ENCODE measurements at places on chromosomes 7 and 10.

GRCh38 chr10:123102673-123103072, 33.1 kb upstream of the HMX3 start:
- DNase-seq, result no peak

- DNase-seq, result no peak
Observed at GRCh38 chr10:95293631-95294030, 2.8 kb upstream of the PDLIM1 start.

DNA sequence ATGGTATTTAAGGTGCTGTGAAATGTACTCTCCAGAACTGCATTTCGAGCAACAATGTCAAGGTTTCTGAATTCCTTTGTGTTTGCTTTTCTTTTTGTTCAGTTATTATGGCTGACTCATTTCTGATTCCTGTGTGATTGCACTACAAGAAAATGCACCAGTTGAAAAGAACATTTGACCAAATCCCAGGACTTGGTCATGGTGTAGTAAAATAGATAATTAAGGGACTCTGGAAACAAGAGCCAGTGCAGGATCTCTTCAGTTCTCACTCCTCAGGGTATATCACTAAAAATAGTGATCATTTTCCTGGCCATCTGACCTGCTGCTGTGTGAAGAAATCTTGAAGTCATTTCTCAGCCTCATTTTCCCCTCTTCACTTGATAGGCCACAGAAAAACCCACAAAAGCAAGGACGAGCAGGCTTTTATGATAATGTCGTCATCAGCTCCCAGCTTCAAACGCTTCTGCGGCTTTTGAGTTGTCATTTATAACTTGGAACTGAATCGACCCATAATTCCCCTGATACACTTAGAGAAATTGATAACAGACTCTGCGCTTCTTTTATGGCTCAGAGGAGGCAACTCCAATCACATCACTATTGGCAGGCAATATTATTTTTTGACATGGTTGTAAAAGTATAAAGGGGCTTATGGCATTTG, 274.7 kb downstream of the HDAC9 start:
- no peak for DNase-seq

DNA sequence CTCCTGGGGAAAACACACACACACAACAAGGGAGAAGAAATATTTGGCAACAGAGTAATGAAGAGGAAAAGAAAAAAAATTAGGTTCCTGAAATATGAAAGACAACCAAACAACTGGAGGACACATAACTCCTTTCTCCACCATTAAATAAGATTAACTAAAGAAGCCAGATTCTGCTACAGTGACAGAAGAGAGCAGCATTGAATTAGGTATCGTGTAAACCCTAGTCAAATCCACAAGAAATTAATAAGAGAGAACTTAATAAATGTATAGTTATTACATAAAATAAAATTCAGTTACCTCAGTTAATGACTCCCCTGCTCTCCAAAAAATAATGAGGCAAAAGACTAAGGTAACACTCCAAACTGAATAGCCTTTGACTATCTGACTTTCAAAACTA, 306.7 kb downstream of the CRPPA start:
- no peak for DNase-seq

- no peak for DNase-seq
Observed at GRCh38 chr10:24762966-24763623, 39.4 kb upstream of the ARHGAP21 start.

DNA sequence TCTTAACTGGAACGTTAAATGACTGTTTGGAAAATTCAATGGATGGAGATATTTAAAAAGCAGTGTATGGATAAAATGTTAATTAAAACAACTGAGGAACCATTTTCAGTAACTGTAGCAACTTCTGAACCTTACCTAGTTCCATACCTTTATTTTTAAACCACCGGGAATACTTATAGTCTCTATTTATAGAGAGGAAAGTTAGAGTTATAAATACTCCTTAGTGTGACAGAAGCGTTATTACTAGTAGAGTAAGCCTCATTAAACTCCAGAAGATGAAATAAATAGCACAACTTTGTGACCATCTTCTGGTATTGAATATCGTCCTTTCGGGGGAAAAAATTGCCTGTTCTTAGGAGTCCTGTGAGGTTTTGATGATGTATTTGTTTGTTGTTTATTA, 114.9 kb downstream of the LCOR start:
- DNase-seq, result no peak

DNA sequence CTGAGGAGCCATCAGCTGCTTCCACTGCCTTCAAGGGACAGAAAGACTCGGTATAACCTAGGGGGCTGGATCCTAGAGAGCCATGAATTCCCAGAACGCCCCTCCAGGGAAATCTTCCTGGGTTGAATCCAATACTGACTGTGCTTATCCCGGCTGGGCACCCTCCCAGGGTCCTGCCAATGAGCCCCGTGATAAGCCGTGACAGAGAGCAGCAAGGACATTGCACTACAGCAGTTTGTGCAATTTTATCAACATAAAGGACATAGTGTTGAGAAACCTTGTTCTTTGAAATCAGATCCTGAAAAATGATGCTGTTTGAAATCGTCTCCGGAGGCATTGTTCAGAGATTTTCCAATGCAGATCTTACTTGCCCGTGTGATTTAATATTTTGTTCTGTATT, 18.8 kb downstream of the AKR1B1 start:
- DNase-seq, result no peak

DNA sequence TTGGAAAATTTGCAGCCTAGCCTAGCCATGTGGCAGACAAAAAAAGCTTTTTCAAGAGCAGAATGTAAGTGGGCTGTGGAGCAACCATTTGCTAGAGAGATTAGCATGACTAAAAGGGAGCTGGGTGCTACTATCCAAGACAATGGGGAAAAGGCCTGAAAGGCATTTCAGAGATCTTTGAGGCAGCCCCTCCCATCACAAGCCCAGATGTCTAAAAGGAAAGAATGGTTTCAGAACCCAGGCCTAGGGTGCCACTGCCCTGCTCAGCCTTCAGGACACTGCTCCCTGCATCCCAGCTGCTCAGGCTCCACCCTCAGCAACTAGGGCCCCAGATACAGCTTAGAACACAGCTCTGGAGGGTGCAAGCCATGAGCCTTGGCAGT, 24.7 kb downstream of the PNLIPRP3 start:
- DNase-seq, result no peak

DNA sequence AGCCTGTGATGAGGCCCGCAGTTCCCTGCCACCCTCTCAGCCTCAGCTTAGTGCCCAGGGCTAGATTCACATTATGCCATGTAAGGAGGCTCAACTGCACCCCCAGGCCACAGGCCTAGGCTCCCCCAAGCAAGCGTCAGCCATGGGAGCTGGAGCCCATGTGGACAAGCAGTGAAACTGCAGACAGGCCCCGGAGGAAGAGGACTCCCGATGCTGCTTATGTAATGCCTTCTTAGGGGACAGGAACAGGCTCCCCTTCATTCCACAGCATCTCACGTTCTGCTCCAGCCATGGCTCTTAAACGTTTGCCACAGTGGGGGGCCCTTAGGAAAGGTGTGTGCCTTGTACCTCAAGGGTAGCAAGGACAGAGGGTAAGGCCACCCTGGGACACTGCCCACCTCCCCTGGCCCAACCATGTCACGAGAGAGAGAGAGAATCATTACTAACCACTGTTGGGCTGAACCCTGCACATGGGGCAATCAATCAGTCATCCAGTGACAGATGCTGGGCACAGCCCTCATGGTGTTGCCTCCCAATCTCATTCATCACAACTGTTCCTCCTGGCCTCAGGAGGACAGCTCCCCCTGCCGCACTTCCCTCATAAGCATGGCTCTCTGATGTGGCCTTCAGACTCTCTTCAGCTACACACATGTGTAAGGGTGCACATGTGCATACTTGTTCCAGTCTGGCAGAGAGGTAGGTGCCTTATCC, 263.0 kb downstream of the GRID1 start:
- DNase-seq, result no peak

DNA sequence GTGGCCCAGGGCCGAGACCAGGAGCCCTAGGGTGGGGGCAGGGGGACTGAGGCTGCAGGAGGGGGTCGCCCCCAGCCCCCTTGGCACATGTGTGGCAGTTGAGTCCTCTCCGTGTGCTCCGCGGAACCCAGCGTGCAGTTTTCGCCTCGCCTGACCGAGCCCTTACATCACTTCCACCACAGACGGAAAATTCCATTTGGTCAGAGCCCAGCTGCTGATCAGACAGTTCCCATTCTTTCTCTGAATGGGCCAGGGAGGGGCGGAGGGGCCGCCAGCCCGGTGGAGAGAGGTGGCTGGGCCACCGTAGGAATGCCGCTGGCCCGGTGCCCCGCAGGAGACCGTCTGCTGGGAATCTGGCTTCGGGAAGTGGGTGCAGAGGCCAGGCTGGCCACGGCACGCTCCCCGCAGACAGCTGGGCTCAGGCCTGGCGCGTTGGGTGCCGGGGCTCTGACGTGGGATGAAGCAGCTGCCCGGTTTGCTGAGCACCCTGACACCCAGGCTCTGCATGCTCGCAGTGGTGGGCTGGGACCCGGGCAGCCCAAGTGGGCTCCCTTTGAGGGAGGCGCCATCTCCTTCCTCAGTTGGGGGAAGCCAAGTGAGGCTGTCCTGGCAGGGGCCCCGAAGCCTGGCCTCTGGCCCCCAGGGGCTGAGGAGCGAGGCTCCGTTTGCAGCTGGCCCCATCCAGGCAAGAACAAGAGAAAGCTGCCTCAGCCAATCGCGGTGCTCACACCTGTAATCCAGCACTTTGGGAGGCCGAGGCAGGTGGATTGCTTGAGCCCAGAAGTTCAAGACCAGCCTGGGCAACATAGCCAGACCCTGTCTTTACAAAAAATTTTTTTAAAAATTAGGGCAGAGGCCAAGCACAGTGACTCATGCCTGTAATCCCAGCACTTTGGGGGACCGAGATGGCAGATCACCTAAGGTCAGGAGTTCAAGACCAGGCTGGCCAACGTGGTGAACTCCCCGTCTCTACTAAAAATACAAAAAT, 9.9 kb downstream of the TTYH3 start:
- peak; percentile 24 for DNase-seq

DNA sequence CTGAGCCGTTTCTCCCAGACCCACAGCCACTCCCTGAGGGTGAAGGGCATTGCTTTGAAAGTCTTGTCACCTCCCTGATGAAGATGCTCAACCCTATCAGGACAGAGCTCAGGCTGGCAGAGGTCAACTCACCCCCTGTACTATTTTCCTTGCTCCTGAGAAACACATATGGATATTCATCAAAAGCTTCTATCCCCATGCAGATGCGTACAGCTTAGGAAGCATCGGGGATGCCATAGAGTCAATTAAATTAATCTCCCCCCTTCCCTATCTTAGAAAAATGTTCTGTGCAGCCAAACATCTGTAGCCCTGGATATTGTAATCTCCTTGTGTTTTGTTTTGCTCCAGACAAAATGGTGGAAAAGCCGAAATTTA, 67.2 kb downstream of the EMX2 start:
- DNase-seq, result no peak

GRCh38 chr10:132571650-132572544, 34.3 kb downstream of the INPP5A start:
- DNase-seq, result peak; percentile 83

DNA sequence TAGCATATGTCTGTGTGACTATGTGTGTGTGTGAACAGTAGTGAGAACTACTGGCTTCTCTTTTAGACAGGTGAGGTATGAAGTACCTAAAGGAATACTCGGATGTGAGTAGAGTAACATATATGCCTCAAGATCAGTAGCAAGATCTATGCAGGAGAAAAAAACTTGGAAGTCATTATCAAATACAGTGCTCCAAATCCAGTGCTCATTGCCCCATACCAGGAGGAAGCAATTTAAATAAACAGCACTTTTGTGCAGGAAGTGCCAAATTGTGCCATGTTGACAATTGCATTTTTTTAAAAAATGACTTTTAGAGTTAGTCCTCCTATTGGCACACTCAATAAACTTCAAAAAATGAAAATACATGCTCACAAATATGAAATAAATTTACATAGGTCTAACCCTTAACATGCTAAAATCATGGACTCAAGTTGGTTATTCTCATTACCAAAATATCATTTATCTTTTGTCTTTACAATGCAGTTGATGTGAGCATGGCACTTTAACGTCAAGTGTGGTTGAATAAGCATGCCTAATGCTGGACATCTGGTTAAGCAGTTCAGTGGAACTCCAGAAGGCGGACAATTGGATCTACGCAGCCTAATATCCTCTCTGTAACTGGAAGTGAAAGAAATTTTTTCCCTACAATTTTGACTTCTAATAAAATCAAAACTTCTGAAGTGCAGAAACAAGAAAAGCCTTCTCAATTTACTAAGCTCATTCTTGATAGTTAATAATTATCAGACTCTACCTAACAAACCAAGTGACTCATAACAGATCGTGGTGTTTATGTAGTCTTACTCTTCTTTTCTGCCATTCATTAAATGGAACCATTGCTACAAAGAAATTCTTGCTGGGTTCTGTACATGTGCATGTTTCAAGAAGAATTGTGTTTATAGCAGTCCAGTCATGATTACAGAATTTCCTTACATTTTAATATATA, 195.2 kb downstream of the MDFIC start:
- DNase-seq, result no peak

DNA sequence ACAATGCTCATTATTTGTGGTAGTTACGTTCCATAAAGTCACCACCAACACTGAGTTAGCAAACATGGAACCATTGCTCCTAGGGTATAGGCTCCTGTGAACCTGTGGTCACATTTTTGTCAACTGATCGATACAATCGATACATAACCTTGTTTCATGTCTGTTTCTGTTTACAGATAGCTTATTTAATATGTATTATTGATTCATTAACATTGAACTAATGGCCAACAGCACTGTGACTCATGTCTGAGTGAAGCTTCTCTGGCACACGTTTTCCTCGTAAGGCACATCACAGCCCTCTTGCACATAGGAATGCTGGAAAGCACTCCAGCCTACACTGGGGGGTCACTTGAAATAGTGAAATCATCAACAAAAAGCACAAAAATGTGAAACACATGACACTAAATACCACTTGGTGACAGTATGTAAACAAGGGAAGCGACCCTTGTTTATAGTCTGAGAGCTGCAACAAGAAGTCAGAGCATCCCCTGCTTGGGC, 27.0 kb downstream of the GHRHR start:
- DNase-seq, result no peak

- peak; percentile 30 for DNase-seq
Observed at GRCh38 chr7:31074120-31074383, 21.9 kb downstream of the ADCYAP1R1 start.

GRCh38 chr10:91381257-91381891, 28.8 kb upstream of the HECTD2 start:
- no peak for DNase-seq

- DNase-seq, result no peak
Observed at GRCh38 chr7:17307000-17307399, 8.5 kb downstream of the AHR start.
